ENCODE measurements at places on chromosomes 12 and 14.

- no peak for DNase-seq
These were observed 121.3 kb downstream of the SLC25A21 start for GRCh38 chr14:37051153-37051552.

DNA sequence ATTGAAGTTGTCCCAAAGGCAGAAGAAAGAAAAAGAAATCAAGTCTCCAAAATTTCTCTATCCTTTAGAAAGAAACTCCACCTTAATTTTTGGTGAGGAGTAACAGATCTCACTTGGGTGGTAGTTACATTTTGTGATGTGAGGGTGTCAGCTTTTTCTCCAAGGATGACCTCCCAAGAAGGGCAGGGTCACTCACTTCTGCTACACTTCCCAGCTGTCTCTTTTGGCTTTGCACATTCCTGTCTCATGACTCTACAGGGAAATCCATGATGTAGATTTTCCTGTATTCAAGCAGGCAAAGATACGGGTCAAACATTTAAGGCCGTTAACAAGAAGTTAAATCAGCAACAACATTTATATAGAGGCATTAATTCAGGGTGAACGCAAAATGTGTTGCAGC, 1016.4 kb downstream of the NRXN3 start:
- DNase-seq = no peak

DNA sequence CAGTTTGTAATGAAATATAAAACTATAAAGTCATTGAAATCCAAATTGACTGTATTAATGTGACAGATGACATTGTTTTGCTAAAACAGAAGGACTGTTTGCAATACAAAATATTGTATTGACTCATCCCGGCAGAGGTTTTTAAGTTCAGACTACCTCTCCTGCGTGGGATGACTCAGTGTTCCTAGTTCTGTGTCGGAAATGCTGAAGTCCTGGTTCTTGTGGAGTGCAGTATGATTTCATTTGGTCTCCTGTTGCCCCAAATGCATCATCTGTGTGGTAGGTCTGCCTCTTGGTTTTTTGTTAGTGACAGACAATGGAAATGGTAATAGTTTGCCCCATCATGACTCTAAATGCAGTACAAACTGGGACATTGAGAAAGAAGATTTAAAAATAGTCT, 27.8 kb downstream of the PELI2 start:
- DNase-seq = peak; percentile 17

- no peak for DNase-seq
These were observed 1.1 kb downstream of the LRP6 start for GRCh38 chr12:12265571-12266388.

DNA sequence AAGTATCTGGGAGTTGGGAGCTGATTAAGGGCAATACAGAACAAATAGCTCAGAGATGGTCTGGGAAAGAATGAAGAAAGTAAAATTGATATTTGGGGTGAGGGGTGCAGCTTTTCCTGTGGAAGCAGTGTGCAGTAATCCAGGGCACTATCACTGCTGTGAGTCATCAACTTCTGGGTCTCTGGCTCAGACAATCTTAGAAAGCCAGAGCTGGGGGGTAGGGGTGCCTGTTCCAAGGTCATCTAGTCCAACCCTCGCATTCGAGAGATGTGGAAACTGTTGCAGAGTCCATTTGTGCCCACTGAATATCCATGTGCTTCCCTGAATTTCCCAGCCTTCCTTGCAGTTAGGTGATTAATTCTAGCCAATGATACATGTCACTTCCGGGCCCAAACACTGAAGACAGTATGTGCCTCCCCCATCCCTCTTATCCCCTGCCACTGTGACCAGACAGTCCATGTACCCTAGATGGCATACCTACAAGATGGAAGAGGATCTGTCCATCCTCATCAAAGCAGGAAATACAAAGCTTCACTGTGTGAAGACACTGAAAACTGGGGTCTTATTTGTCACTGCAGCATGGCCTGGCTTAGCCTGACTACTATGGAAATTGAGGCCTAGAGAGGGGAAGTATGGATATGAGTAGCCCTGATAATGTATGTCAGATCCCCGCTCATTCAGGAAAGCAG, 51.9 kb downstream of the ZFP36L1 start:
- no peak for DNase-seq

GRCh38 chr14:91095178-91095577, 18.7 kb upstream of the DGLUCY start:
- DNase-seq = no peak
